Daoy (cell line): ENCODE measurements at places on chromosomes 3 and 15. TPM values are rescaled to one million over a fixed set of nuclear protein-coding genes. Genes with fewer than 3 reads are reported as not detected.

The UNC45A gene
- 48.7 and 57.5 TPM in 2 replicates for total RNA-seq

GRCh38 chr15:29631076-29632070 lies 190.9 kb downstream of the TJP1 start:
- no peak for DNase-seq

The BTBD1 gene
- total RNA-seq: 91.9 and 102 TPM in 2 replicates

DNA sequence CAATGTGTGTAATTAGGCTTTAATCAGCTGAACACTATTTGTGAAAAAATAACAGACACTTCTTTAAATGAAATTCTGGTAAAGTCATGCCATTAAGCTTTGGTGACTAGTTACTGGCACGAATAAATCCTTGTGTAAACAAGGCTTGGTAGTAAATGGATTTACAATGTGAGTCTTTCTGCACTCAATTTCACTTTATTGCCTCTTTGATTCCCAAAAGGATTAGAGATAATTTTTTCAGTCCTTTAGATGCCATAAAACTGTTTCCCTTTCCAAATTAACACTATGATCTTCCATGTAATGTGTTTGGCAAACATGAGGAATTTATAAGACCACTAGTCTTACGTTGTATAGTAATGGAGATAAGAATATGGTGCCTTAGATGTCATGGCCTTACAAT lies 339.5 kb upstream of the DNAJC19 start:
- no peak for DNase-seq
